ENCODE measurements at places on chromosomes 2 and 18.

GRCh38 chr2:143686585-143687164 is 557.5 kb downstream of the ARHGAP15 start:
- DNase-seq = peak; percentile 33

GRCh38 chr2:10220045-10220901 is 82.4 kb upstream of the HPCAL1 start:
- no peak for DNase-seq

DNA sequence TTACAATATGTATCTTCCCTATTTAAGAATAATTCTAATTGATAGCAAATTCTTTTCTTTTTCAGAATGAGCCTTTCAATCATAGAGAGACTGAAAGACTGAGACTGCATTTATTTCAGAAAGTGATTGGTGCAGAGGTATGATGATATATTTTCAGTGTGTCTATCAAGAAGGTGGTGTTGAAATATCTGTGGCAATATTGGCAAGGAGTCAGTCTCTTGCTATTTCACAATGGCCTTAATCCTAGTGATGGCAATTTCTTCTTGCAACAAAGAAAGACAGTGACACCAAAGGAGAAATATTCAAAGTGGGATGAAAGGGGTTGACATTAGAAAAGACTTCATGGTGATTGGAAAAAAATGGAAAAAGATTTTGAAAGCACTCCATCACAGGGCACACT is 21.7 kb upstream of the ZBTB14 start:
- no peak for DNase-seq

DNA sequence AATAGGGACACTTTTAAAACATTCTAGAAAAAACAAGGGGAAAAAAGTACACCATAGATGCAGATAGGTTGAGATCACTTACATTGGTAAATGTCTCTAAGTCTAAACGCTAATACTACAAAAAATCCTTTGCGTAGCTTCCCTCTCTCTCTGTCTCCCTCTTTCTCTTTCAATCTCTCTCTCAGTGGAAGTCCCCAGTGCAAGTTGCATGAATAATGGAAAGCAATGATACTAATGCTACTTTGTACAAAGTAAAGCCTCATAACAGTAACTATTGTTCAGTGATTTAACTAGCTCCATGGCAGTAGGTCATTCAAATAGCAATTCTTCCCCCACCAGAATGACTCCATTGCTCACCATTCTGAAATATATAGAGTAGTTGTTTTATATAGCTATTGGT is 12.8 kb downstream of the MEIS1 start:
- no peak for DNase-seq

GRCh38 chr2:47896450-47896968 is 9.8 kb downstream of the FBXO11 start:
- DNase-seq = no peak

- no peak for DNase-seq
Measured at GRCh38 chr2:66794551-66794950, 359.6 kb downstream of the MEIS1 start.
